Tibial nerve (tissue), 4 donors: ENCODE measurements at places on chromosomes 3 and 15.

DNA sequence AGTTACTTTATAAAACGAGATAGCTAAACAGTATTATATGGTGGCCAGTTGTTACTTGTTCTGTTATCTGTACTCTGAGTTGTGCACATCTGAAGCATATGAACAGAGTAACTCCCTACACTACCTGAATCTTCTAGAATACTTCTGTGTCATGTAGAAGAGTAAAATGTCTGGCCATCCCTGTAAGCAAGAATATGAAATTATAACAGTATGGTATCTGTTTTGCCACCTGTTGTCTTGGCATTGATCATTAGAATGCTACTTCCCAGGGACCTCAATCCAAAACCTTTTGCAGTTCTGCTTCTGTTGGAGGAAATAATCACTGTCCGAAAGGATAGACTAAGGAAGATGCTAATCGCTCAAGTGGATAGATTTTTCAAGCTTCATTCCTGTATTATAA lies 1.9 kb downstream of the TEX9 start:
- DNase-seq, result no peak

- DNase-seq, result no peak
Measured at GRCh38 chr3:45480218-45480617, 91.8 kb downstream of the LARS2 start.

DNA sequence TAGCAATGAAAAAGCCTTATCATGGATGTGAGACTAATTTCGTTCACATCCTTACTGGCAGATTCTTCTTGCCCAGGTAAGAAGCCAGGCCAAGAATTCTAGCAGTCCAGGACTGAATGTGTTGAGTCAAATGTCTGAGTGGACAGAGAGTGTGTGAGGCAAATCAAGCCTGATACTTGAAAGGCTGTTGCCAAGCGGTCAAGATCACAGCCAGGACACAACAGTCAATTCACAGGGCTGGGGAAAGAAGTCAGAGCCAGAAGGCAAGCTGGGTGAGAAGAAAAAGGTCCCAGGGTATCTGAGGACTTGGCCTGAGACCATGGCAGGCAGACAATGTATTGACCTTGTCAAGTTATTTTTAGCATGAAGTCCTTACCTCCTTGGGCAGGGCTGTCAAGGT lies 301.3 kb downstream of the ZNF385D start:
- no peak for DNase-seq

DNA sequence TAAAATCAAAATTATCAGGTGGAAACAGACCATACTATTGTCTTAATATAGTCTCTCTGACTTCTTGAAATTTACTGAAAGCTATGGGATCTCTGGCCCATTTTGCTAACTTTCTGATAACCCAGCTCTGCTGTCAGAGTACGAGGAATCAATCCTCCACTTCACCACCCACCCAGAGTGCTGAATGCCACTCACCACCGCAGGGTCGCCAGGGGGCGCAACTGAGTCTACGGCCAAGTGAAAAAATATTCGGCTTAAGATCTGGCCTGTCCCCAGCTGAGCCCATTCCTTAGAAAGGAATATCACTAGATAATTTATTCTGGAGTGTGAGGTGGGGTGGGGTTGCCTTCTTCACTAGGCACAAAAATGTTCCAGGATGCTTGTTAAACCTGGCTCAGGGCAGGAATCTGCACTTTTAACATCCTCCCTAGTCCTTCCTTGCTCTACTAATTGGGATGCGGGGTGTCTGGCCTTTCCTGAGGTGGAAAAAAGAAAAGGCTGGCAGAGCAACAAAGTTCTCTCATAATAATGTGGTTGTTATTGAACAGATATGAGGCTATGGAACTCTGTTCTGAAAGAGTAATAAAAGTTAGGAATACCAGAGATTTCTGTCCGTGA lies 520.6 kb downstream of the MFSD1 start:
- no peak for DNase-seq

DNA sequence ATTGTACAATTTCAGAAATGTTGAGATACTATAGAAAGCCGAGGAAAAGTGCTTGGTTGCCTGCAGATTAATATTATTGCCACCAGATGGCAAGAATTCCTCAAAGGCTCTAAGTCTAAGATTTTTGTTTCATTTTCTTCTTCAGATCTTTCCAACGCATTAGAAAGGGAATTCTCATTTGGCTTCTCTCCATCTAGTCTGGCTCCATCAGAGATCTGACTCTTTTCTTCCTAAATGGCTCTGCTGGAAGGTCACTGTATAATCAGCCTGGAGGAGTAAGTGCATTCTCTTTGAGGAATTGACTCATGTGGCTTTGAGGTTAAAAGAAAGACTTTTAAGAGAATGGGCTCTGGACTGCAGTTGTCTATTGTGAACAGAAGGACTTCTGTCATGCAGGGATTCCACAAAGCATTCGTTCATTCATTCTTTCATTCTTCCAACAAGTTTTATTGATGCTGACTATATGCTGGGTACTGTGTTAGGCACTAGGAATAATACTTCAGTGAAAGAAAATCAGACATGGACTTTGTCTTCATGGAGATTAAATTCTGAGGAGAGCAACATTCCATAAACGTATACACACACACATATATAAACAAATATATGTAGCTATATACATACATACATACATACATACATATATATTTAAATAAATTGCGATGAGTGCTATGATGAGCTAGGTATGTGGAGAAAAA lies 55.3 kb downstream of the SLC28A2 start:
- DNase-seq, result peak; percentile 5

DNA sequence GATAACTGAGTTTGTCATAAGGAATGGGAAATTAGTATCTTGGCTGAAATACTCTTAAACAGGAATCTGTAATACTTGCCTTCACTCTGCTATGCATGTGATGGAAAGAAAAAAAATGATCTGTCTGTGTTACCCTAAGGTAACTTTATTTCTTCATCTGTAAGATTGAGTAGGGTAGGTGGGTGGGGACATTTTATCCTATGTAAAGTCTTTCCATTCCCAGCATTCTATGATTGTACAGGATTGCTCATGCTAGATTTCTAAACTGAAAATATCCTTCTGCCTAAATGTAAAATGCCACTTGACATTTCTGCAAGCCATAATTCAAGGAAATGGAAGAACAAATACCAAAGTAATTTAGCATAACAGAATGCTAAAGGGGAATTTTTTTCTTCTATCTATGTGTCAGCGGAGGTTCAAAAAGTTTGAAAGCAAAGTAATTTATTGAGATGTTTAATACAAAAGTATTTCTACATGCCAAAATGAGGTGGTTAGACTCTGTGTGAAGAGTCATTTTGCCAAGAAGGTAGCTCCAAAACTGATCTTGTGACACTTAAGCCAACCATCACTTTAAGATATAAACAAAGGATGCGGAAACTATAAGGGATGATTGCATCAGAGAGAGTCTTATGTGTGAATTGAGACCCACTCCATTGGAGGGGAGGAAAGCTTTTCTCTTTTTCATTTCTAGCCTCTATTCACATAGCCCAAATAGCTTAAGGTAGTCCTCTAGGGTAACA lies 46.6 kb upstream of the SERPINI2 start:
- no peak for DNase-seq

GRCh38 chr3:13200465-13200864 lies 127.2 kb upstream of the IQSEC1 start:
- DNase-seq, result no peak

DNA sequence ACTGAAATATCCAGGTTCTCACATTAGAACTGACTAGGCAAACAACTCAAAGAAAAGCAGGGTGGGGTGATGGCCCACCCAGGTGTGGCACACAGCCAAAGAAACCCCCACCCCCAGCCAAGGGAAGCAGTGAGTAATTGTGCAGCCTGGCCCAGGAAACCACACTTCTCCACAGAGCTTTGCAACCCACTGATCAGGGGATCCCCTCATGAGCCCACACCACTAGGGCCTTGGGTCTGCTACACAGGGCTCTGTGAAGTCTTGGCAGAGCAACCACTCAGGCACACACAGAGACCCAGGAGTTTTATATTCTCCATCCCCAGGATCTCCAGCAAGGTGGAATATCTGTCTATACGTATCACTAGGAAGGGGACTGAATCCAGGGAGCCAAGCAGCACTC lies 22.2 kb upstream of the TRIM42 start:
- DNase-seq, result no peak

DNA sequence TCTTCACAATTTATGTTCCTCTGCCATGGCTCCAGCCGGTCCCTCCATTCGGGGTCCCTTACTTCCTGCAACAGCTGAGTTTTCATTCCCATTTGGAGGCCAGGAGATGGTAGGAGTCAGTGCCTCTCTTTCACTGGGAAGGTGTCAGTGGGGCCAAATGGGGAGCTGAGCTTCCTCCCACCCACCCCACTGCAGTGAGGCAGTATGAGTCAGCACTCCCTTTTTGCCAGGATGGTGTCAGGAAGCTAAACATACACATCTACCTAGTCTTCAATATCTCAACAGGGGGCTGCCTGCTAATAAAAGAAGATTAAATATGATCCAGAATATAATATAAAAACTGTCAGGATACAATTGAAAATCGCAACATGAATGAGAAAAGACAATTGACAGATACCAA lies 12.7 kb upstream of the ACTC1 start:
- DNase-seq, result no peak

DNA sequence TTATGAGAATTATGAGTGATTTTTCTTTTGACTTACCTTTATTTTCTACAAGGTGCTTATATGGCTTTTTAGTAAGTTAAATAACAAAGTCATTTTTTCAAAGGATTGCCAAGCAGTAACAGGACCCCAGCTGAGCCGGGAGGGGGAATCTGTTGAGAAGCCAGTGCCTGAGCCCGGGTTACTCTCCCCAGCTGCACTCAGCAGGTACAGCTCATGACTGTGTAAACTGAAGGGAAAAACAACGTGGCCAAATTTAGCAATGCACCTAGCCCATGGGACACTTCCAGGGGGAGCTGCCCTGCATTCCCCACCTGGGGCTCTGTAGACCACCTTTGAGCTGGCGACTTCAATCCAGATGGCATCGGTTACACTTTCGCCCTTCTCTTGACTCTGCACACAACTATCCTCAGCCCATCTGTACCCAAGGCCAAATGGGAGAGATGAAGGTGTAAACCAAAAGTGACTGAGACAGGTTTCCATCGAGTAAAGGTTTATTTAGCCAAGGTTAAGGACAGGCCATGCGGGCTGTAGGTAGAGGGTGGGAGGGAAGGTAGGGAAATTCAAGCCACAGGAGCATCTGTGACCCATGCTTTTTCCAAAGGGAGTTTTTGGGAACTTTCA lies 18.2 kb upstream of the HCN4 start:
- no peak for DNase-seq

- DNase-seq, result no peak
Measured at GRCh38 chr3:96863129-96863740, 48.8 kb downstream of the EPHA6 start.

DNA sequence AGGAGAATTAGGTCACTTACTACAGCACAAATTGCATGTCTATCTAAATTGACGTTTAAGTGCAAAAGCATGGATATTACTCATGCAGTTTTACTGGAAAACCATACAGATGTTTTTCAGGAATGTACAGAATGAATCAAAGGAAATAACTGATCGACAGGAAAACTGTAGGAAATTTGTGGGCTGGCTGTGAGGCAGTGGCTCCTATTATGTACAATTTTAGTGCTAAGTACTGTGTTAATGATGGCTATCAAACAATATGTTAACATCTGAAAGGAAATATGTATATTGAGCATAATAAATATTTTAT lies 6.9 kb downstream of the NUDT16 start:
- DNase-seq, result no peak

DNA sequence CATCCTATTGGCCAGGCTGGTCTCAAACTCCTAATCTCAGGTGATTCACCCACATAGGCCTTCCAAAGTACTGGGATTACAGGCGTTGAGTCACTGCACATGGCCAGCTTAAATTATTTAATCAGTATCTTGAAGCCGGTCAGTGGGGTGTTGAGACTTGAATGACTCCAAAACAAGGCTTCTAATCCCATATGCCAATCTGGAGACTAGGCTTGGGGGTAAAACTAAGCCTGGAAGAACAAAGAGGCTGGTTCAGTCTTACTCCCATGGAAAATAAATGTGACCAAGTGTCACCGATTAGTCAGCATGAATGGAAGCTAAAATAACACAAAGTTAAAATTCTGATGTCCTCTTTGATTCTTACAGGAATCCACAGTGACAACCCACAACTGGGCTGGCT lies 509.1 kb downstream of the FOXP1 start:
- DNase-seq, result no peak
